Bladder microvascular endothelial cell (primary cell): ENCODE measurements at places on chromosomes 6 and 20. TPM values are rescaled to one million over a fixed set of nuclear protein-coding genes. Genes with fewer than 3 reads are reported as not detected.

CRISP2 gene
- total RNA-seq, result not detected in 2 replicates

AP5S1 gene
- total RNA-seq, result 13.1 and 19.1 TPM in 2 replicates

DOK5 gene
- 0.16 and 0.50 TPM in 2 replicates for total RNA-seq

NKAPL gene
- 0.32 and 0.57 TPM in 2 replicates for total RNA-seq

UFL1 gene
- total RNA-seq, result 13.9 and 20.1 TPM in 2 replicates

RNF144B gene
- 27.8 and 63.3 TPM in 2 replicates for total RNA-seq

SLC13A3 gene
- 0.13 TPM in 1 of 2 replicates, not detected in the other for total RNA-seq

CCM2L gene
- total RNA-seq, result 20.6 and 27.3 TPM in 2 replicates

FAM83D gene
- 22.5 and 25.2 TPM in 2 replicates for total RNA-seq

MAFB gene
- 0.32 and 3.4 TPM in 2 replicates for total RNA-seq

KCNK5 gene
- not detected in 2 replicates for total RNA-seq

FOXC1 gene
- 3.2 and 6.9 TPM in 2 replicates for total RNA-seq

C4A gene
- total RNA-seq, result 1.5 and 3.1 TPM in 2 replicates

IL17F gene
- total RNA-seq, result not detected in 2 replicates

BEND3 gene
- 1.1 and 3.0 TPM in 2 replicates for total RNA-seq

KIF3B gene
- 17.2 and 30.2 TPM in 2 replicates for total RNA-seq

VIP gene
- 0.16 and 1.3 TPM in 2 replicates for total RNA-seq

SLC32A1 gene
- under 0.01 TPM in 1 of 2 replicates, not detected in the other for total RNA-seq

EPB41L1 gene
- total RNA-seq, result 3.7 and 19.9 TPM in 2 replicates
